ENCODE measurements at places on chromosomes 12 and 14.

DNA sequence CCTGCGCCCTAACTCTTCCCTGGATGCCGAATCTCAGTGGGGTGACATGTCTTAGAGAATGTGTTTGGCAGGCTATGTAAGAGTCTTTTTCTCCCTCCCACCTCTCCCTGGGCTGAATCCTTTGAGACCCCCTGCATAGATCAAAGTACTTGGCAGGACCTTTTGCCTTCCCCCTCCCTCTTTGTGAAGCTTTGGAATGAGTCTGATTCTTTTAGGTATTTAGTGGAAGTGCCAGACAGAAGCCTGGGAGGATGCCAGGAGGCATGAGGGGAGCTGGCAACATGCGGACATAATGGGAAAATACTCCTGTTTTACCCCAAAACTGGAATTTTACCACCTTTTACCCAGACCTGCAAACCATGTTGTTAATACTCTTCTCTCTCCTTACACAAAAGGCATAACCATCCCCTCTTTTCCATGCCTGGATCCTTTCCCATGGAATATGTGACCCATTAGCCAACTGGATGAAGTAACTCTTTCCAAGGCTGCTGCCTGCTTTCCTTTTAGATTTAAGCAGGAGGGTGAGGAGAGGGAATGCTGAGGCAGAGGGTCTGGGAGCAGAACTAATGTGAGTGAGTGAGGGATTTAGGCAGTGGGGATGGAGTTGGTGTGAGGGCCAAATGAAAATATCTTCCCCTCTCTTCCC, 41.7 kb downstream of the TTLL5 start:
- DNase-seq = no peak

DNA sequence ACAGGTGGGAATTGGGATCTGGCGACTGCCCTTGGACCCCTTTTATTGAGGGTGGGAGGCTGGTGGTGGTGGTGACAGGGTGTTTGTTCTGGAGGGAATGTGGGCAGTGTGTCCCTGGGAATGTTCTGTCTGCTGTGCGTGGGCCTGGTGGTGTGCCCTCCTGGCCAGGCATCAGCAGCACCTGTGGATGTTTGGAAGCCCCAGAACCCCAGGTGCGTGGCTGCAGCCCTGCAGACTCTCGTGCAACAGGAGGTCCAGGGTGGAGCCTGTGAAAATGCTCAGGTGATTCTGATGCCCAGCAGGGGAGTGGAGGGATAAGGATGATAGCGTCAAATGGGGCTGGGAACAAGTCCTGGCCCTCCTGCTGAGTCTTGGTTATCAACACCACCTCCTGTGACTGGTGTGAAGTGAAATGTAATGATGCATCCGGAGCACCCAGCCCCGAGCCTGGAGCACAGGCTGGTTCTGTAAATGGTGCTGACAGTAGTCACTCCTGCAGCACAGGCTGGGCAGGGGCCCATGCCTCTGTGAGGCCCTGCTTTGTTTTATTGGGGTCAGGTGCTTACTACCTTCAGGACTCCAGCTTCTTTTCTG, 176.6 kb downstream of the TSPAN9 start:
- no peak for DNase-seq

DNA sequence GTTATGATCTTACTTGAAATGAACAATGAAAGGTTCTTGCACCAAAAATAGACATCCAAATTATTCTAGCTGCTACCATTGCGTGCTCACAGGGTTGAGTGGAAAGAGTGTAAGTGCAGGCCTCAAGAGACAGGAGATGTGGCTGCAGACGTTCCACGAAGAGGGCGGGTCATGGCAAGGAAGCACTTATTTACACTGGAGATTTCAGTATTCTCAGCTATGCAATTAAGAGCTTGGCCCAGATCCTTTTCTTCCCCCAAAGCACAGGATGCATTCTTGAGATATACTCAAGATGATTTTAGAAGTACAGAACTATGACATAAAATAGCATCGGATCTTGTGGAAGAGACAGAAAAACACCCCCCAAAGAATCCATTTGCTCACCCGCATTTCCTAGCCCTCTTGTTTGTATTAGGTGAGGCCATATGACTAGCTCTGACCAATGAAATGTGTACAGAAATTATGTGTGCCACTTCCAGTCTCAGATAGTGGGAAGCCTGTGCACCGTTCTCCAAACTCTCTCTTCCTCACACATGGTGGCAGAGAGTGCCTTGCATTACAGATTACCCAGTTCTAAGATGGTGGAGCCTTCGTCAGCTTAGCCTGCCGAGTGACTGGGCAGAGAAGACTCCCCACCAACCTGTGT, 261.4 kb downstream of the TTC8 start:
- DNase-seq = no peak

DNA sequence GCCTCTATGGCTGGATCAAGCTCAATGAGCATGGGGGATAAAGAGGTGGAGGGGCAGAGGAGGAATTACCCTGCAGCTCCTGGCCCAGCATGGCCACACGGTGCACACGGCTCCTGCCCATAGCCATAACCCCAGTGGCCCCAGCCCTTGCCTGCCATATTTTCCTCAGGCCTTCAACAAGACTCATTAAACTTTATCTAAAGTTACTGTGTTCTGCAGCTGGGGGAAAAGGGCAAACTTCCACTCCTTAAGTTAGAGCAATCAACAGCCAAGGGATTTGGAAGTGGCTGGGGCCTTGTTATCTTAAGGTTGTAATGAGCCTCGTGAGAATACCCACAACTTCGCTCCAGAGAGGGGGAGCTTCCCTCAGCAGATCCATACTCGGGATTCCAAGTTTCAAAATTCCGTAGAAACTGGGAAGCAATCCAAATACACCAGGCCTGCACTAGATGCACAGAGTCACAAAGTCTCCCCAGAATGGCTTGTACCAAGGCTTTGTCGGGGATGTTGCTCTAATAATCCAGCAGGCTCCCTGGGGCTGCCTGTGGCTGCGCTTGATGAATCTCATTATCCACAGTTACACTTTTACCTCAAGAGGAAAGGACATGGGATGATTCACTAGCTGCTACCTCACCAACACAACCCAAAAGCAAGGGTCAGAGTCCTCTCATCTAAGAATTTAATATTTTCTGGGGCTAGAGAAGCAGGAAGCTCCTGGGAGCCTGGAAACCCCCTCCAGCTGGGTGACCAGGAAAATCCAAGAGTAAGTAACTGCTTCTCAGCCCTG, 13.0 kb upstream of the OR6J1 start:
- no peak for DNase-seq

GRCh38 chr14:74347097-74347794, 1.0 kb upstream of the VRTN start:
- DNase-seq = no peak

DNA sequence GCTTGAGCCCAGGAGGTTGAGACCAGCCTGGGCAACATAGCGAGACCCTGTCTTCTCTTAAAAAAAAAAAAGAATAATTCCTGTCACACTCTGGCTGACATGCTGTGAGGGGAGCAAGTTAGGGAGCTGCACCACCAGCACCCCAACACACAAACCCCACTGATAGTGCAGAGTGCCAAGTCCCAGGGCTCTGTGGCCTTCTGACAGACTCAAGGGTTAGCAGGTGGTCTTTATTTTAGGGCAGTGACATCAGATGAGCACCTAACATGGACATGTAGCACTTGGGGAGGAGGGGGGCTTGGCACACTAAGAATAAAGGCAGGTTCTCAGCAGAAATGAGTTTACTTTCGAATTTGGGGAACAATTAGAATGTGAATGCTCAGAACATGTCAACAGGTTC, 6.8 kb downstream of the USP5 start:
- DNase-seq = no peak

- no peak for DNase-seq
Observed at GRCh38 chr12:110670161-110670701, 18.7 kb downstream of the HVCN1 start.

GRCh38 chr14:55387121-55387520, 24.5 kb downstream of the ATG14 start:
- no peak for DNase-seq

All from MV-4-11 (cell line).